Hematopoietic multipotent progenitor cell treated with erythropoietin and hydrocortisone succinate and interleukin-3 and kit ligand, for 15 days (in vitro differentiated cells): ENCODE measurements at places on chromosomes 4 and X.
A peak's percentile ranks its signal among the peaks of the same experiment; 100 is the strongest.

GRCh38 chrX:117508021-117508420, 608.6 kb downstream of the KLHL13 start:
- DNase-seq: no peak

- DNase-seq: no peak
Observed at GRCh38 chrX:13464599-13465275, 104.7 kb upstream of the EGFL6 start.

GRCh38 chrX:154873329-154873728, 12.8 kb upstream of the F8A1 start:
- no peak for DNase-seq

DNA sequence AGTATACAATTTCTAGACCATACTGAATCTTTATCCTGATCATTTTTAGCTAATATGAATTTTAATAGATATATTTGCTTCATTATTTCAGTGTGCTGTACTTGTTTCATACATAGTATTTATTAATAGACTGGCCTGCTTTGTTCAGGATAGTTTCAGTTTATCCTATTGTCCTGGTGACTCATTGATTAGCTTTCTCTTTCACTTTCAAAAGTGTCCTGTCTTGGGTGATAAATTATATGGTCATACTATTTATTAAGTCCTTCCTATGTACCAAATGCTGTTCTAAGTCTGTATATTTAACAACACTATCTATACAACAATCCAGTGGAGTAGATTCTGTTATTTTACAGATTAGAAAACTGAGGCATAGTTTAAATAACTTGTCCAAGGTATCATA, 153.8 kb upstream of the RAPGEF2 start:
- peak; percentile 23 for DNase-seq

DNA sequence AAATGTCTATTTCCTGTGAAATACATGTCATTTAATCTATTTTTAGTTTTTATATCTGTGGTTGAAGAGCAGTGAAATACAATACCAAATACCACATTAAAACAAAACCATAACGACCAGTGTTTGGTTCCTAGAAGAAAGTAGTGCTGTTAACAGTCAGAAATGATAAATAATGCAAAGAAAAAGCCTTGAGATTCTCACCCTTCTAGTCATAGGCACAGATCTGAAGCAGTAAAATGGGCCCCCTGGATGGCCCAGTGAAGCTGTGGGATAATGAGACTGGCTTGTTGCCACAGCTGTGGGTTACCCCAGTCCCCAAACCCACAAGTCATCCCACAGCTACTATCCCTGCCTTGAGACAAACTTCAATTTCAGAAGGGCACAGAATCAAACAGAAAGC, 137.3 kb upstream of the RPL34 start:
- no peak for DNase-seq
